Upper lobe of right lung (tissue), 1 donor: ENCODE measurements at places on chromosomes 4 and X. TPM values are rescaled to one million over a fixed set of nuclear protein-coding genes. Genes with fewer than 3 reads are reported as not detected.

- no peaks in the 10 kb centered on the region for H3K27me3 ChIP-seq
- no peak overlapping the region for H3K27ac ChIP-seq
- H3K4me1 ChIP-seq = no peaks in the 10 kb centered on the region
- H3K36me3 ChIP-seq = no peaks in the 10 kb centered on the region
Observed at GRCh38 chr4:184587221-184587620, 62.0 kb downstream of the CASP3 start.

GRCh38 chr4:158991534-158992155, 111.2 kb upstream of the RAPGEF2 start:
- H3K4me1 ChIP-seq = no peaks in the 10 kb centered on the region
- no peak overlapping the region for H3K27ac ChIP-seq
- no peaks in the 10 kb centered on the region for H3K36me3 ChIP-seq

- no peak overlapping the region for H3K27ac ChIP-seq
- no peaks in the 10 kb centered on the region for H3K27me3 ChIP-seq
- no peaks in the 10 kb centered on the region for H3K4me1 ChIP-seq
Observed at GRCh38 chr4:139402436-139402835, 51.5 kb upstream of the RAB33B start.

DNA sequence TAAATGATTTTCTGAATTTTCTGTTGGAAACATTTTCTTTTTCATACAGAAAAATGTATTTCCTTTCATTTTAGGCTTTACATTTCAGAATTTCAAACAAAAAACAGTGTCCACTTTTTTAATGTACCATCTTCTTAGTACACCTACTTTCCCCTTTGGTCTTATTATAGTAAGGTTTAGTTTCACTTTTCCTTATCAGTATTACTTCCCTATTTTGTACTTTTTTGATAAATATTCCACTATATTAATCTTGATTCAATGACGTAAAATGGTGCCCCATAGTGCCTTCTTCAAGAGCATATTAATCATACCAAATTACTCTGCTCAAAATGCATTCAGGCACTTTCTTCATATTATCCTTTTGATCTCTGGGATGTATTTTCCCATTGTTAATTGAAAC, 52.5 kb downstream of the BANK1 start:
- DNase-seq = no peak
- no peak overlapping the region for H3K27ac ChIP-seq
- H3K27me3 ChIP-seq = no peaks in the 10 kb centered on the region
- no peak overlapping the region for H3K4me3 ChIP-seq
- H3K36me3 ChIP-seq = no peaks in the 10 kb centered on the region

DNA sequence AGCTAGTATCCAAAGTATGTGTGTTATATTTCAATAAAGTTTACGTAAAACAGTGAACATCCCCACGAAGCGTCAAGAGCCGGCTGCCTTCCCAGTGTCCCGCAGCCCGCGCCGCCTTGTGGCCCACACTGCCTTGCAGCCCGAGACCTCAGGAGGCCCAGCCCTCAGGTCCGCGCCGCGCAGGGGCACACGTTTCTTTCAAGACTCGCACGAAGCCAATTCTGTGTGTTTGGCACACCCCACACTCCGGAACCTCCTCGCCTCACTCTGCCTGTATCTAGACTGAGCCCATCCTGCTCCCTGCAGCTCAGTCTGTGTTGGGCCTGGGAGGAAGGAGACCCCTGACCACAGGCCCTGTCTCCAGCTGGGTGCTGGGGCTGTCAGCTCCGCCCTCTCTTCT, 5.8 kb downstream of the LRPAP1 start:
- H3K4me3 ChIP-seq = no peak overlapping the region
- peaks cover 48% of the 10 kb centered on the region for H3K36me3 ChIP-seq
- no peak overlapping the region for H3K27ac ChIP-seq
- peaks cover 10% of the 10 kb centered on the region for H3K4me1 ChIP-seq
- H3K27me3 ChIP-seq = no peaks in the 10 kb centered on the region

GAGE2A gene
- total RNA-seq = not detected

ATP2B3 gene
- not detected for total RNA-seq

GUCY1A1 gene
- total RNA-seq = 76.0 TPM

DNA sequence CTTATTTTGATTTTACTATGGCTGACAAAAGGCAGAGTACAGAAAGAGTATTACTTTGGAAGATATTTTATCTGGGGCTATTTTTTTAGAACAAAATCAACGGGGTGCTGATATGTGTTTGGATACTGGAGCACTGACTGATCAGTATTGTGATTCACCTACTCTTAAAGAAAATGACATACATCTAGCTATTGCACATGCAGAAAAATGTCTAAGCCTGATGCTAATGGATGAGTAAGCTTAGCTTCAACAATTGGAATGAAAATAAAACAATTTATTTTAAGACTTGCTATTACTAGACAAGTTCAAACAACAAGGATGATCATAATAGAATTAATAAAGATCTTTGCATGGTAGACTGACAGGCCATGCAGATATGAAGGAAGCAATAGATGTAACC, 262.0 kb downstream of the PPP1R2C start:
- H3K4me1 ChIP-seq = no peaks in the 10 kb centered on the region
- no peaks in the 10 kb centered on the region for H3K27me3 ChIP-seq
- H3K27ac ChIP-seq = no peak overlapping the region
- H3K36me3 ChIP-seq = no peaks in the 10 kb centered on the region
- DNase-seq = no peak

- no peak overlapping the region for H3K27ac ChIP-seq
- no peaks in the 10 kb centered on the region for H3K27me3 ChIP-seq
- H3K4me1 ChIP-seq = no peaks in the 10 kb centered on the region
Observed at GRCh38 chr4:172938072-172938829, 230.4 kb upstream of the GALNT7 start.

VCX3A gene
- not detected for total RNA-seq

TMEM271 gene
- total RNA-seq = not detected

DNA sequence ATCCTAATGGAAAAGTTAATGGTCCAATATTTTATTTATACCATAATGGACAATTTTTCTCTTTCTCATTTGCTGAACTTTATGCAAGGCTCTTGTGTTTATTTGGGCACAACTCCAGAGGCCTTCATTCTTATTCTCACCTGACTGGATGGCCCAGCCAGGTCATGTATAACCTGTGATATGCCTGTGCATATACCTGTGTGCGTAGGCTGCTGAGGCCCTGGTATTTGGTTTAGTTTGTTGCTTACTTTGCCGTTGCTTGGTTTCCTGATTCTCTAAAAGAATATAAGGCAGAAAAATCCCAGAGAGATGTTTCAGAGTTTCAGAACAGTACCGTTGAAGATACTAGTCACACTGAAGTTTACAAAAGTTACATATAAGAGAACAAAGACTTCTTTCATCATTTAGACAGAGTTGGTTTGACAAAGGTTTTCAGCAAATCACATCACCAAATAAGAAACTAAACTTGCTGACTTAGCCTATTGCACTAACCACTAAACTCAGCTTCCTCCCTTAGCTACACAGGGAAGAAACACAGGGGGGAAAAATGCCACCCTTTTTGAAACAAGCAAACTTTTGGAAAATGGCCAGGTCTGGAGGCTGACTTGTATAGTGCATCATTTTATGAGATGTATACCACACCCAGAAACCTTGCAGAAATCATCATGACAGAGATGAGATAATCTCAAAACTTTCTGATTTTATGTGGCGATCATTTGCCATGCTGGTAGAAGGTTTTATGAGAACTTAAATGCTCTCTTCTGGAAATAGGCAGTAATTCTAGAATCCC, 248.5 kb downstream of the GRIA3 start:
- H3K27ac ChIP-seq = no peak overlapping the region
- H3K4me3 ChIP-seq = no peak overlapping the region
- H3K36me3 ChIP-seq = no peaks in the 10 kb centered on the region
- no peaks in the 10 kb centered on the region for H3K27me3 ChIP-seq
- H3K4me1 ChIP-seq = no peaks in the 10 kb centered on the region

DNA sequence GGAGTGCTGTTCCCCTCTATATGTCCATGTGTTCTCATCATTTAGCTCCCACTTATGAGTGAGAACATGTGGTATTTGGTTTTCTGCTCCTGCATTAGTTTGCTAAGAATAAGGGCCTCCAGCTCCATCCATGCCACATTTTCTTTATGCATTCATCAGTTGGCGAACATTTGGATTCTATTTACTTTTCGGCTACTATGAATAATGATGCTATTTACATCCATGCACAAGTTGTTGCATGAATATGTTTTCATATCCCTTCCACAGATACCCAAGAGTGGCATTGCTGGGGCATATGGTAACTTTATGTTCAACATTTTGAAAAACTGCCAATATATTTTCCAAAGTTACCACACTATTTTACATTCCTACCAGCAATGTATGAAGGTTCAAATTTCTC, 13.8 kb upstream of the DDX53 start:
- no peak overlapping the region for H3K27ac ChIP-seq
- H3K4me1 ChIP-seq = no peaks in the 10 kb centered on the region
- H3K4me3 ChIP-seq = no peak overlapping the region
- no peak for DNase-seq
- H3K27me3 ChIP-seq = no peaks in the 10 kb centered on the region

DNA sequence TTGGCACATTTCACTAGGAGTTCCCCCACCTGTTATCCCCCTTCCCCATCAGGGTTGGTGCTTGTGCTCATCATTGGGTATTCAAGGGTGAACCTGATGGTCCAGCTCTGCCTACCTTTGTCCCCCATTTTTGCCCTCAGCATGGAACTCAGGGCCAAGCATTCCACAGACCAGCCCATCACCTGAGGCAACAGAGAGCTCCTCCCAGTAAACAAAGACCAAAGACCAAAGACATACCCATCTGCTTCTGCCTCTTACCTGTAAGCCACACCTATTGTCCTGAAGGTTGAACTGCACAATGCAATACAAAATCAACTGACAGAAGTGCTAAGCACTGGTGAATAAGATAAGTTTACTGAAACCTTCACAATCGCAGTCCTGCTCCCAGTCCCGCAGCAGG, 237.5 kb downstream of the PAPSS1 start:
- no peak overlapping the region for H3K4me3 ChIP-seq
- H3K27ac ChIP-seq = no peak overlapping the region
- no peak for DNase-seq
- no peaks in the 10 kb centered on the region for H3K27me3 ChIP-seq

GRCh38 chr4:11900359-11900758, 471.7 kb upstream of the HS3ST1 start:
- H3K4me1 ChIP-seq = peaks cover 15% of the 10 kb centered on the region
- no peaks in the 10 kb centered on the region for H3K27me3 ChIP-seq
- no peak overlapping the region for H3K4me3 ChIP-seq
- H3K36me3 ChIP-seq = no peaks in the 10 kb centered on the region
- no peak for DNase-seq

PCDH10 gene
- total RNA-seq = 0.41 TPM

GRCh38 chrX:99719140-99719539, 690.9 kb downstream of the PCDH19 start:
- no peaks in the 10 kb centered on the region for H3K4me1 ChIP-seq
- H3K27ac ChIP-seq = no peak overlapping the region
- no peaks in the 10 kb centered on the region for H3K36me3 ChIP-seq
- no peak for DNase-seq

- H3K4me3 ChIP-seq = no peak overlapping the region
- no peaks in the 10 kb centered on the region for H3K36me3 ChIP-seq
- no peak for DNase-seq
- no peak overlapping the region for H3K27ac ChIP-seq
Observed at GRCh38 chrX:82816562-82816961, 691.5 kb upstream of the POU3F4 start.

DNA sequence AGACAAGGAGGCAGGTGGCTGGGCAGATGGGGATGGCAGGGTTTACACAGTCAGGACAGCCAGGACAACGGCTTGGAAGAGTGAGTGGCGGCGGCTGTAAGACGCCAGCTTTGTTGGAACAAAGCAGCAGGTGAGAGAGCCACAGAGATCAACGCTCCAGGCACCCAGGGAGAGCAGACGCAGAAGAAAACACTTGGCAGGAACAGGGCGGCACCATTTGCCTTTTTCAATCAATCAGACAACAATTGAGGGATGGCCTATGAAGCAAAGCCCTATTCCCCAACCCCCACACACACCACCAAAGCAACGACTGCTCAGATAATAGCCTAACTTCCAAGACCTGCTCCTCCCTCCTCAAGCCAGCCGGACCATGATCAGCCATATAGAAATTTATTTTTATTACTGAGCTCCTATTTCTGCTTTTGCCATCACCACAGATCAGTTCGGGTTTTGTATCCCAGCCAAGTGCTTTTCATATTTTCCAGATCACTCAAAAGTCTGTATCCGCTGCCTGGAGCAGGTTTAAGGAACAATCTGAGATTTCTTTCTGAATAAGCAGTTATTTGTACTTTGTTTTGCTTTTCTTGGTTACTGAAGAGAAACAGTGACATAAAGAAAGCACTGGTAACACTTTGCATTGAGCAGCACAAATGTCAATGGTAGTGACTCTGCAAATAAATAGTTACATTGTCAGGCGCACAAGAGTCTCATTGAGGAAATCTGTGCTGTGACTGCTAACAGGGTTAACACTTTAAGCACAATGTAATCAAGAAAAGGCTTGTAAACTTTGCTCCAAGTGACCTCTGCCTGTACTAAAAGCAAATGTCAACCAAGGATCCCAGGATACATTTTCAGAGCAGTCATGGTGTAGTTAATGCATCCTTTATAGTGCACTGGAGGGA, 81.8 kb upstream of the RBPJ start:
- DNase-seq = no peak
- no peak overlapping the region for H3K27ac ChIP-seq
- peaks cover 6% of the 10 kb centered on the region for H3K4me1 ChIP-seq
- H3K36me3 ChIP-seq = no peaks in the 10 kb centered on the region
- no peaks in the 10 kb centered on the region for H3K27me3 ChIP-seq
- no peak overlapping the region for H3K4me3 ChIP-seq

DNA sequence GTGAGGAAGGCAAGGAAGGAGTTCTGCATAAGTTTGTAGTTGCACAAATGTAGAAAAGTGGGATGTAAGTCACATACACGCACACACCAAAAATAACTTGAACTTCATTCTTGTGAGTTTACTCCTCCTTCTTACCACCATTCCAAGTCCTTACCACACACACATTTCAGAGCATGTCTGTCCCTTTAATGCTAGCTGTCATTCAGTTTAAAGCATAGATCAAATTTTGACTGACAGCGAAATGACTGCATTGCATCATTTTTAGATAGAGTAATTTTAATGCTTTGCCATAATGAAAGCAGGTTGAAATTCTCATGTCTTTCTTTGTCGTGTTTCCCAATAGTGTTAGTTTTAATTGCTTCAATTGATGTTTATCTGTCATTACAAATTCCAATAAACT, 629.6 kb upstream of the HTR2C start:
- no peaks in the 10 kb centered on the region for H3K4me1 ChIP-seq
- no peaks in the 10 kb centered on the region for H3K27me3 ChIP-seq
- DNase-seq = no peak
- no peaks in the 10 kb centered on the region for H3K36me3 ChIP-seq
- no peak overlapping the region for H3K4me3 ChIP-seq

DNA sequence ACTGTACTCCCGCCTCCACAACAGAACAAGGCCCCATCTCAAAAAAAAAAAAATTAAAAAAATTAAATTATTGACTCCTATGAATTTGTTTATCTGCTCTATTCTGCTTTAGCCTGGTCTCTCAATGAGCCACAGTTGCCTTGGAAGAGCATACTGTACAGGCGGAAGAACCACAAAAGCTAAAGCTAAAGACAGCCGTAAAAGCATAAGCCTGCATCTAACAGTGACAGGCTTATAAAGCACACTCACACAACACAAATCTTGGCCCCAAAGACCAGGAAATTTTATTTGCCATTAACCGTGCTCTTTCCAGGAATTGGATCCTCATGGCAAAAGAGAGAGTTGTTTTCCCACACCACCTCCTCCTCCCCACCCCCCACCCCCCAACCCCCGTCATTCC, 53.5 kb upstream of the KLF3 start:
- no peak for DNase-seq
- H3K27ac ChIP-seq = no peak overlapping the region
- no peaks in the 10 kb centered on the region for H3K27me3 ChIP-seq
- no peak overlapping the region for H3K4me3 ChIP-seq
- H3K36me3 ChIP-seq = no peaks in the 10 kb centered on the region

- H3K27me3 ChIP-seq = no peaks in the 10 kb centered on the region
- H3K4me3 ChIP-seq = no peak overlapping the region
- no peak overlapping the region for H3K27ac ChIP-seq
- no peaks in the 10 kb centered on the region for H3K36me3 ChIP-seq
- H3K4me1 ChIP-seq = no peaks in the 10 kb centered on the region
Observed at GRCh38 chr4:151446208-151446607, 37.2 kb downstream of the FHIP1A start.

ATP1B4 gene
- not detected for total RNA-seq
